ENCODE measurements at places on chromosomes 4 and X.

- no peak for DNase-seq
Measured at GRCh38 chrX:53678667-53679066, 7.9 kb downstream of the HUWE1 start.

DNA sequence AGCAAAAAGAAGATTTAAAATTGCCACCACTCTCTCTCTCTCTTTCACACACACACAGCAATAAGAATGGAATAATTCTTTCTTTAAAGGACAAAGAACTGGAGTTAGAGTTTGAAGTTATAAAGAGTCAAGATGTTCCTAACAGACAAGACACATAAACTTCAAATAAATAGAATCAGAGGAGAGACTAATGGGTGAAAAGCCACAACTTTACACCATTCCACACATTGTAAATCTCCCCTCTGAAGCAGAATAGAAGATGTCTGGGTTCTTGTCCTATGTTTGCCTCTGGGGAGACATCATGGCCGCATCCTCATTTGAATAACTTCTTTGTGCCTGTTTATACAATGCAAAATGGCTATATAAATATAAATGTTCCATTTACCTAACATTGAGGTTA lies 39.6 kb downstream of the SLC39A8 start:
- no peak for DNase-seq

- no peak for DNase-seq
Measured at GRCh38 chr4:87060957-87061356, 126.1 kb downstream of the AFF1 start.

- DNase-seq: no peak
Measured at GRCh38 chr4:25233194-25233593, 639 bp upstream of the PI4K2B start.

DNA sequence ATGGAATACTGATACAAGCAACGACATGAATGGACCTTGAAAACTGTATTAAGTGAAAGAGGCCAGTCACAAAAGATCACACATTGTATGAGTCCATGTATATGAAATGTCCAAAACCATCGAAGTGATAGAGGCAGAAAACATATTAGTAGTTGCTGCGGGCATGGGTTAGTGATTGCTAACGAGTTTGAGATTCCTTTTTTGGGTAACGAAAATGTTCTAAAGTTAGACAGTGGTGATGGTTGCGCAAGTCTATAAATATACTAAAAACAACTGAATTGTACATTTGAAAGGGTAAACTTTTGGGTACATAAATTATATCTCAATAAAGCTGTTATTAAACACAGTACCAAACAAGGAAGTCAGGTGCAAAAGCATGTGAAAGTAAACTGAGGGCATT lies 234.5 kb downstream of the FBXW7 start:
- DNase-seq: no peak

- DNase-seq: no peak
Measured at GRCh38 chrX:80808881-80809411, 731 bp downstream of the BRWD3 start.

DNA sequence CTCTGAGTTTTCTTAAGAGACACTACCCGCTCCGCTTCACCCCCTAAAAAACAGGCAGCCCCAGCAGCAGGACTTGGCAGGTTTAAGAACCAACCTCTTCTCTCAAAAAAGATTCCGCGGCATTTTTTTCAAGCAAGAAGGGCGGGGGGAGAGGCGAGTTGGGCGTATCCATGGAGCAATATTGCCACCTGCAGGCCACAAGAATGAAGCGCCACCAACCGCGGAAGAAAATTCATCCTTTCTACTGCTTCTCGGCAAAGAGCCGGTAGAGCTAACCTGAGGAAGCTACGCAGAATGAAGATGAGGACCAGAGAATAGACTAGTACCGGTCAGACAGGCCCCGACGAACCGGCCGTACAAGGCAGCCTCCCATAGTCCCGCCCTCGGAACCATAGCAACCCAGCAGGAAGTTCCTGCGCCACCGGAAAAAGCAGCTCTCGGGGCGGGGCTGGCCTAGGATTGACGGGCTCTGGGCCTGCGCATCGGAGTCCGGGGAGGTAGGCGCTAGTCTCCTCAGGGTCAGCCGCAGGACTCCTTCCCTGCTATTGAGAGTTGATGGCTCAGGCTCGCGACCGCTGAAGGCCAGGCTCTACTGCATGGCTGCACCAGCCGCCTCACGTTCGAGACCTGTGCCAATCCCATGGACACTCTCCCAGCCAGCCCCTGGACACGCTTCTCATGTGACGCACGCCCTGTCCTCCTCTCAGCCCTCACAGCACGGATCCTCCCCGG lies 76.9 kb downstream of the MAGED4 start:
- DNase-seq: peak; percentile 75

DNA sequence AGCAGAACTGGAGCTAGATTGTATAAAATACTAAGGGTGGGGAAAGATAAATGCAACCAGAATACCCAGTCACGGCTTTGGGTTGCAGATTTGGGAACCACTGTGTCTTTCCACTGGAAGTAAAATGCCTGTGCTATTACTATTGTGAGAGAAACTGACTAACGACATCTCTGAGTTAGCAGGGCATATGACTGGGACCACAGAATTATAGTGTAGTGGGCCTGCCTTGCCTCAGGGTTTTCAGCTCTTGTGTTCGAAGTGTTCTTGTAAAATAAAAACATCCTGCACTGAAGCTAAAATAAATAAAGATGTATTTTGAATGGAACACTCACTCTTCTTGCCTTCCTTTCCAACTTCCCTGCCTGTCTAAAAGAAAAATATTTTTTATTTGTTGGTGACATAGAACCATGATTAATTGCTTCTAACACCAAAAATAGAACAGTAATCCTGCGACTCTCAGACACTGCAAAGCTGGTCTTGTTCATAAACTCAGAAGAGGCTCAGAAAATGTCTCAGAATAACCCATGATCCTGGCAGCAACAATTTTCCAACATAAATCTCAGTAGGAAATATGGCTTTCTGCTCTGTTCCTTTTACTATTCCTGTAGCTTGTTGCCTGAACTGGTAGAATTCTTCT lies 104.2 kb downstream of the FAM47B start:
- no peak for DNase-seq

DNA sequence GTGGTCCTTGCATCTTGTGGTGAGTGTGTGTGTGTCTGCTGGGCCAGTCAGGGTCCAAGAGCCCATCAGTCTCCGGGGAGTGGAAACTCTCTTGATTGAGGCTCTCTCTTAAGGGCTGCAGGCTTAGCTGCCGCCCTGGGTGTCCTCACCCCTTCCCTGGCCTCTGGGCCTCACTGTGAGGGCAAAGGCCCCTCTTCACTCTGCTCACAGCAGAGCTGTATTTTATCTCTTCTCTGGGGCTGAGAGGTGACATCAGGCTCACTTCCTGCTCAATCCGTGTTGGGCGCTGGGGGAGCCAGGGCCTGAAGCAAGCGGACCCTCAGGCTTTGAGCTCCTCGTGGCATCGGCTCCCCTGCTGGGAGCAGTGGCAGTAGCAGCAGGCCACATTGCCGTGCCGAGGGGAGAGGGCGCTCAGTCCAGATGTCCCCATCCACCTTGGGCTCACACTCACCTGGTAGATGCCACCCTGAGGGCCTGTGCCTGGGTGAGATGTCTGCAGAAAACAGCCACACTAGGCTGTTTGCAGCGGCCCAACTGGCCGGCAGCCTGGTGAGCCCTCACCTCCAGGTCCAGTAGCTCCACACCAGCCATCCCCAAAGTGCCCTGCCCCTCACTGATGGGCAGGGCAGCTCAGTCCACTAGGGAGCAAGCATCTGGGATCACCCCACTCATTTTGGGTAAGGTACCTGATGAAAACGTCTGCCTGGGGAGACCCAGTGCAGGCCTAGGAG lies 24.7 kb upstream of the PRPS1 start:
- DNase-seq: no peak

GRCh38 chr4:98377559-98377958 lies 116.4 kb downstream of the RAP1GDS1 start:
- DNase-seq: no peak

All from stimulated activated CD4-positive, alpha-beta T cell treated with anti-CD3 and anti-CD28 coated beads, Interleukin-4, amount 100 ng/mL, for 48 hours (primary cell).